Kasumi-1 (cell line): ENCODE measurements at places on chromosomes 3 and 15.
A peak's percentile ranks its signal among the peaks of the same experiment; 100 is the strongest.

DNA sequence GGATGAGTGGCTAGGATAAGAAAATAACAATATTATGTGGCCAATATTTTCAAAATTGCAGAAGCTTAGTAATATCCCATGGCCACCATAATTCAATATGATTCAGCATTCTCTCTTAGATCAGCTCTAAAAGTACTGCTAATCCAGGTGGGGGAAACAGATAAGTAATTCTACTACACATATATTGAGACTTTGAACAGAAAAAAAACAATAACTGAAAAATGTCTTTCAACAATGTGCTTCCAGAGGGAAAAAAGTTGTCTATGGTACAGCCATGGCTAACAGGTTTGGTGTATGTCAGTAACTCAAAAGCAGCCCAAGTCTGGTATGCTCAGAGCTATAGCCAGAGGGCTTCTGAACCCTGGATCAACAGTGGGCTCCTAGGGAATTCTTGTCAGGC is 42.4 kb upstream of the PPIB start:
- DNase-seq, result no peak

GRCh38 chr3:15595955-15596354 is 5.4 kb downstream of the HACL1 start:
- no peak for DNase-seq

GRCh38 chr3:48369693-48370332 is 2.2 kb upstream of the FBXW12 start:
- no peak for DNase-seq

GRCh38 chr3:3798631-3799113 is 559 bp upstream of the LRRN1 start:
- peak; percentile 5 for DNase-seq

- DNase-seq, result no peak
These were observed 43.1 kb downstream of the THRB start for GRCh38 chr3:24451461-24452099.

- DNase-seq, result no peak
These were observed 350.2 kb upstream of the POU1F1 start for GRCh38 chr3:87626546-87626945.

DNA sequence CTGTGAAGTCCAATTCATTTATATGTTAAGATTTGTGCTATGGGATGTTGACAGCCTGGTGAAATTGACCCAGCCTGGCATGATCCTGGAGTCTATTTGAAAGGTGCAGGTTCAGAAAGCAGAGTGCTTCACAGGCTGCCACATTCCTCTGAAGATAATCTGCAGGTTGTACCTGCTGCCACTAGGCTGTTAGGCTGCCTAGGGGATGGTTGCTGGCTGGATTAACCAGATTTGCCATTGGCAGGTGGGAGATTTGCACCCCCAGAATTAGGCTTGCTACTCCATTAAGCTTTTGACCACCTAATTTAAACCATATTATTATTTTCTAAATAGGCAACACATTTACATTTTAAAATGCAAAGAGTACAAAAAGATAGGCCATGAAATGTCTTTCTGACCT is 85.8 kb upstream of the RASGRP1 start:
- no peak for DNase-seq

GRCh38 chr15:69794645-69795469 is 302.9 kb downstream of the TLE3 start:
- DNase-seq, result no peak

DNA sequence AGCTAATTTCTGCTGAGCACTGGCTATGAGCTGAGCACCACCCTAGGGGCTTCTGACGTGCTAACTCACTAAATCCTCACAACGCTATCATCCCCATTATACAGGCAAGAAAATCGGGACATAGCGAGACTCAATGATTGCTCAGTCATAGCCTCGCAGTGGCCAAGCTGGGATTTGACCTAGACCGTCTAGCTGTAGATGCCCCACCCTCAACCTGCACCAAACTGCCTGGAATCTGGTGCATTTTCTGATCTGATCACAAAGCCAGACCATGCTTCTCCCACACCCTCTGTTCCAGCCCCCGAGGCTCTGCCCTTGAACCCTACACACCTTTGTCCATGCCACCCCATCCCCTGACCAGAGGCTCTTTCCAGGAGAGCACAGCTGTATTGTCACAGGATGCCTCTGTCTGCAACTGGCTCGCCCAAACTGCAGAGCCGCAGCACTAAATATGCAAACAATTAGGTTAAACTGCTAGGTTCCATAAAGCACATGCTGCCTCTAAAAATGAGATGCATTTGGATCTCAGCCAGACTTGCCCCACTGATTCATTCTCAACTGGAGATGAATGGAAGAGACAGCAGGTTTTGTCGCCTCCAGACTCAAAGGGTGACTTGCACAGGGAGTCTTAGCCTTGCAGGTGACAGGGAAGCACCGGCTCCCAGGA is 95.2 kb downstream of the NUP210 start:
- DNase-seq, result no peak

DNA sequence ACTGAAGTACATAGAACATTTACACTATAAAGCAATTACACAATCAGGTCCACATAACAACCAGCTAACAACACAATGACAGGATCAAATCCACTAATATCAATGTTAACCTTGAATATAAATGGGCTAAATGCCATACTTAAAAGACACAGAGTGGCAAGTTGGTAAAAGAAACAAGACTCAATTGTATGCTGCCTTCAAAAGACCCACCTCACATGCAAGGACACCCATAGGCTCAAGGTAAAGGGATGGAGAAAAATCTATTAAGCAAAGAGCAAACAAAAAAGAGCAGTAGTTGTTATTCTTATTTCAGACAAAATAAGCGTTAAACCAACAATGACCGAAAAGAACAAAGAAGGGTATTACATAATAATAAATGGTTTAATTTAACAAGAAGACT is 183.3 kb downstream of the PYDC2 start:
- no peak for DNase-seq

DNA sequence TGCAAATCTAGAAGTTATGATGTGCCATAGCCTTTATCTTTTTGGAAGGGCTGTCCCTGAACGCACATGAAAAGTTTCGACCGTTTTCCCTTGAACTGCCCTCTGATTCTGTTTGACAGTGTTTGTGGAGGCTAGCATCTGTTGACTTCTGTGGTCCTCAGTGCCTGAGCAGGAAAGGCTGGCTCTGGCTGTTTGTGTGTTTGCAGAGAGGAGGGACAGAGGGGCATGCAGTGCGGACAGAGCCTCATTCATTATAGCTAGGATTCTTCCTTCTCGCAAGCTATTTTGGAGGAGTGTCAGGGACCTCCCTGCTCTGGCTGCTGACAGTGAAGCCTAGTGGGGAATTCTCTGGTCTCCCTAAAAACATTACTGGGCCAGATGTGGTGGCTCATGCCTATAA is 64.5 kb downstream of the CDAN1 start:
- no peak for DNase-seq

DNA sequence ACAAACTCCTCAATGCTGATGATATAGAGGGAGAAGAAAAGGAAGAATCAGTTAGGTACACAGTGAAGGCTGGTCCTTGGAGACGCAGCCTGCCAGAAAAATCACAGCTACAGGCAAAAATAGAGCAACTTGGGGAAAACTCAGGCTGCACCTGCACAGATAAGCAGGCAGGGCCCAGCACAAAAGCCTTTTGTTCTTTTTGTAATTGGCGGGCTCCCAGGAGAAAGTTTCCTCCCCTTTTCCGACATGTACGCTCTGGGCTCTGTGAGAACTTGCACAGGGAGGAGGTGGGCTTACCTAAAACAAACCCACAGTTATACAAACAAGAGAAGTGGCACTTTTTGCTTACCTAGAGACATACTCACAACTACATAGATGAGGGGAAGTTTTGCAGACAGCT is 813.4 kb upstream of the EPHA6 start:
- DNase-seq, result no peak

- no peak for DNase-seq
These were observed 16.5 kb downstream of the BCHE start for GRCh38 chr3:165820671-165821123.

- peak; percentile 26 for DNase-seq
These were observed 34.6 kb downstream of the CD200R1L start for GRCh38 chr3:112811917-112812660.

DNA sequence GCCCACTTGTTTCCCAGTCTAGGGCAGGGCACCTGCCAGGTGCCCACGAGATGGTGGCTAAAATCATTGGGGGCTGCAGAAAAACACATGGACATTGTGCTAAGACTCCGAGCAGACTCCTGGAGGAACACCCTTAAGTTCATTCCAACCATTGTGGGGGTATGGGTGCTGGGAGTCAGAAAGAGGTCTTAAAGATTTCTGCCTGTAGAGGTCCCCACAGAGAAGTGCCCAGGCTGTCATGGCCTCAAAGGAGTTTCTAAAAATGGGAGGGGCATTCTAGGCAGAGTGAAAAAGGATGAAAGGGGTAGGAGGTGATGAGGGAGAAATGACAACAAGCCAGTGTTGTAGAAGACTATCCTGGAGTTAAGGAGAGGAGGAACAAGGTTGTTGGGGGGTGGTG is 17.1 kb downstream of the RBP1 start:
- DNase-seq, result no peak
